T-helper 17 cell (primary cell): ENCODE measurements at places on chromosomes 11 and 22.

DNA sequence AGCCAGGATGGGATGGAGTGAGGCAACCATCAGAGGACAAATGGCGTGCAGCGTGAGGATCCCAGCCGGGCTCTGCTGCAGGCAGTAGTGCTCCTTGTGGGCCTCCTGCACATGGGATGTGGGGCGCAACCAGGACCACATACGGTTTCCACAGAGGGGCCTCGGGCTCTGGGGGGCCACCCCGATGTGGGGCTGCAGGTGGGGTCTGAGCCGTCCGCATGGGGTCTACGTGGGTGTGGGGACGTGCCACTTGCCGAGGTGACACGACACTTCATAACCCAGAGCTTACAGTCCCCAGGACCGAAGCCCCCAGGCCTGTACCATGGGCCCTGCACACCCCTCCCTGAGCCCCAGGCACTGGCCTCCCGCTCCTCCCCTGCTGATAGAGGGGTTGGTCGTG lies 10.8 kb downstream of the TTLL8 start:
- no peak for DNase-seq

GRCh38 chr11:82303671-82304070 lies 430.0 kb downstream of the FAM181B start:
- DNase-seq, result no peak

DNA sequence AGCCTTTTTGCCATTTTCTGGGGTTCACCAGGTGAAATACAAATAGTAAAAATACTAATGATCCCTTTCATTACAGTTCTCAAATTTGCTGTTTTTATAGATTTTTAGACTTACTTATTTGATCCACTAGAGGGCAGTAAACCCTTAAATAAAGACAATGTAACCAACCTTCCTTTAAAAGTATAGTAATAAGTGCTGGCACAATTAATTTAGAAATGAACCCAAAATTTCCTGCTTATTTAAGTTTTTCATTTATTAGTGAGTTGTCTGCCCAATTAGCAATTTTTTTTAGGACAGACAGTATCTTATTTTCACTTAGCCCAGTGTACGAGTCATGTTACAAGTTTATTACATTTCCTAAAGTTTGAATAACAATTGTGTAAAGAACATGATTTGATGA lies 4.7 kb downstream of the DDIAS start:
- no peak for DNase-seq

DNA sequence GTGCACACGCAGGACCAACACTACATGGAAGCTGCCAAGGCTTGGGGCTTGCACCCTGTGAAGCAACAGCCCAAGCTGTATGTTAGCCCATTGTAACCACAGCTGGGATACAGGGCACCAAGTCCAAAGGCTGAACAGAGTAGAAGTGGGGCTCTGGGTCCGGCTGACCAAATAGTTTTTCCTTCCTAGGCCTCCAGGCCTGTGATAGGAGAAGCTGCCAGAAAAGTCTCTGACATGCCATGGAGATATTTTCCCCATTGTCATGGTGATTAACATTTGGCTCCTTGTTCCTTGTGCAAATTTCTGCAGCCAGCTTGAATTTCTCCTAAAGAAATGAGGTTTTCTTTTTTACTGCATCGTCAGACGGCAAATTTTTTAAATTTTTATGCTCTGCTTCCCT lies 941.2 kb downstream of the FAM181B start:
- DNase-seq, result no peak

DNA sequence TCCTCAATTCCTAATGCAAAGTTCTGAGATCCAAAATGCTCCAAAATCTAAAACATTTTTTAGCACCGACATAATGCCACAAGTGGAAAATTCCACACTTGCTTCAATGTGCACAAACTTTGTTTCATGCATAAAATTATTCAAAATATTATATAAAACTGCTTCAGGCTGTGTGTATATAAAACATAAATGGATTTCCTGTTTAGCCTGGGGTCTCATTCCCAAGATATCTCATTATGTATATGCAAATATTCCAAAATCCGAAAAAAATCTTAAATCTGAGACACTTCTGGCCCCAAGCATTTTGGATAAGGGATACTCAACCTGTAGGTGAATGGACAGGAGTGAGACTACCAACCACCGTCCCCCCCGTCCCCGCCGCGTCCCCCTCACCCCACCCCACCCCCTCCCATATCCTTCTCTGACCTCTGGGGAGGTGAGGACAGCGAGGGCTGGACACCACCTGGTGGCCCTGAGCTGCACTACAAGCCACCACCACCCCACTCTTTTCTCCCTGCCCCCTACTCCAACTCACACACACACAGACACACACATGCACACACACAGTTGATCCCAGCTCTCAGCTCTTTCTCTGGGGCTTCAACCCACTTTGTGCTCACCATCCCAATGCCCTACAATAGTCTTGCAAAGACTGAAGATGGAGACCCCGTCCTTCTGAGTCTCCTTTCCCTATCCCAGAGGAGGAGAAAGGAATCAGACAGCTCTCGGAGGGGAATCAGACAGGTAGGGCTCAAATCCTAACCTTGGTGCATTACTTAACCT lies 101.0 kb downstream of the PDE2A start:
- DNase-seq, result no peak

GRCh38 chr11:44313761-44314489 lies 4.0 kb upstream of the ALX4 start:
- DNase-seq, result no peak

GRCh38 chr22:17366830-17367229 lies 2.4 kb upstream of the CECR2 start:
- no peak for DNase-seq

DNA sequence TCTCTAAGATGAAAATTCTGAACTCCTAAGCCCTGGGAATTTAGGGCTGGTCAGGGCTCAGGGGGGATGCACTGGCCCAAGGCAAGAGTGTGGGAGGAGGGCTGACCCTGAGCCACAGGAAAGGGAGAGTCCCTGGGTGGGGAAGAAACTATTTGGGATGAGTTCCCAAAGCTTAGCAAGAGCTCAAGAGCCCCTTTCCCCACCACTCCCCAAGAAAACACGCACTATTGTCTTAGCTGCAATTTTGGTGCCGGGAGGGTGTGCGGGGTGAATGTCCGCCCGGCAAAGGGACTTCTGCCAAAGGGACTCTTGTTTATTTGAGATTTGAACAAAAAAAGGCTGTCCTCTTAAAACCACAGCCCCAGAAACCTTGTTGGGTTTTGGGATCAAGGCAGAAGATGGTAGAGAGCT lies 37.0 kb downstream of the KIAA1671 start:
- DNase-seq, result no peak

DNA sequence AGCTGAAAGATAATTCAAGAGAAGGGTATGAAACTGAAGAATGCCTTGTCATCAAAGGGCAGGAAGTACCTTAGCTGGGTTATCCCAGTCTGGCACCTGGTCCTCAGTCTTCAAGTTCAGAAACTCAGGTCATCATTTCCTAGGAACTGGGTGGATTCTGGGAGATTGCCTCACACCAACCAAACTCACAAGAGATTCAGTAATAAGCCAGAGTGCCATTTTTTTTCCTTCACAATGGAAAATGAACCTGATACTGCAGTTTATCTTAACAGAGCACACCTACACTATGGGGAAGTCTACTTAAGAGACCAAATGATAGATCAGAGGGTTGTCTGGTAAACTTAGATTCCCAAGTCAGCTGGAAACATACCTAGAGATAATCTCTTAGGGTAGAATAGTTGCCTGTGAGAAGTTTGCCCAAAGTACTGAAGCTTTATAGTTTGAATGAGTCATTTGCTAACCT lies 3.8 kb upstream of the BUD13 start:
- DNase-seq, result no peak

GRCh38 chr11:95175818-95176380 lies 55.1 kb downstream of the SESN3 start:
- no peak for DNase-seq

DNA sequence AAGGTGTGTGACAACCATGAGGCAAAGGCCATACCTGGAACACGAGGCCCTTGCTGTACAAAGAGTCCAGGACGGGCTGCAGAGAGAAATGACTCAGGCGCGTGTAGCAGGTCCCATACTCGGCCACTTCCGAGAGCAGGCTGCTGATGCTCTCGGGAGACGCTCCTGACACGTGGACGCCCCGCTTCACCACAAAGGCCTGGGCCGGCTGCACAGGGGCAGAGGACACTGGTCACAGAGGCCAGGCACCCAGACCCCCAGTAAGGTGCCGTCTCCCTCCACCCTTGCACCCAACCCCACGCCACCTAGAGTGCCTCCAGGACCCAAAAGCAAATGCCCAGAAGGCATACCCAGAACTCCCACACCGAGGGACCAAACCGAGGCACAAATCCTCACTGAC lies 15.5 kb downstream of the TUBGCP6 start:
- DNase-seq, result no peak

DNA sequence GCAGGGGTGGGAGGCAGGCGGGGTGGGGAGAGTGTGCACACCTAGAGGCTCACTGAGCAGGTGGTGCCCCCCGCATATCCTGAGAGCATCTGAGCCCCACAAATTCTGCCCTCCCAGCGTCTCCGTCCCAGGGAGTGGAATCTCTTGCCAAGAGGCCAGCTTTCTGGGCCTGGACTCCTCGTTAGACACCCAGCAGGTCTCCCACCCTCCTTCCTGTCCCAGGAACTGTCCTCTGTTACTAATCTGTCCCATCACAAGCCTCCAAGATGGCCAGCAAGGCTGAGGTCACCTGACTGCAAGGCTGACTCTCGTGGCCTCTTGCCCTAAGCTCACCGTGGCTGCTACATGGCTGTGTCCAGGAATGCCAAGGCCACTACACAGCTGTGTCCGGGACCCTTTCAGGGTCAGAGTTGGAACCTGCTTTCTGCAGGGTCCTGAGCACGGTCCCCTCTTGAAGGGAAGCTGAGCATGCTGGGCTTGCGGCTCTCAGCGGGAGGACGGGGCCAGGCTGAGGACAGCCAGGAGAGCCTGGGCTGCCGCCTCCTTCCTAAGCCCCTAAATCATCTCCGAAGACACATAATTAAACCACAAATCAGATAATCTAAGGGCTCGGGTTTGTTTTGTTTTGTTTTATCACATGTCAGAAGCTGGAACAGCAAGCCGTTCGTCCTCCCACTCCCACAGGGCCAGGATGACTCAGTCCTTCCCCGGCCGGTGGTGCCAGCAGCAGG lies 1327.3 kb downstream of the TBC1D22A start:
- no peak for DNase-seq

DNA sequence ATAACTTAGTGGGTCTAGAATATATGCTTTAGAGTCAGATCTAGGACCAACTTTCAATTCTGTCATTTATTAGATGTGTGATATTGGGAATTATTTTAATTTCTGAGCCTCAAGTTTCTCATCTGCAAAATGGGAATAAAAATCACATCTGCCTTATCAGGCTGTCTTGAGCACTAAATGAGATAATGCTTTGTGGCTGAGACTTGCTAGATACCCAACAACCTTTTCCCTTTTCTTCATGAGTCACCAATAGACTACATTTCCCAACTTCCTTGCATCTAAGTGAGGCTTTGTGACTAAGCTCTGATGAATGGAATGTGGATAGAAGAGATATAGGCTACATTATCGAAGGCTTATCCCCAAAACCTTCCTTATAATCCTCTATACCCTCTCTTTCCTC lies 220.7 kb upstream of the SESN3 start:
- DNase-seq, result no peak

- DNase-seq, result no peak
These were observed 53.5 kb upstream of the HORMAD2 start for GRCh38 chr22:30026756-30027155.

DNA sequence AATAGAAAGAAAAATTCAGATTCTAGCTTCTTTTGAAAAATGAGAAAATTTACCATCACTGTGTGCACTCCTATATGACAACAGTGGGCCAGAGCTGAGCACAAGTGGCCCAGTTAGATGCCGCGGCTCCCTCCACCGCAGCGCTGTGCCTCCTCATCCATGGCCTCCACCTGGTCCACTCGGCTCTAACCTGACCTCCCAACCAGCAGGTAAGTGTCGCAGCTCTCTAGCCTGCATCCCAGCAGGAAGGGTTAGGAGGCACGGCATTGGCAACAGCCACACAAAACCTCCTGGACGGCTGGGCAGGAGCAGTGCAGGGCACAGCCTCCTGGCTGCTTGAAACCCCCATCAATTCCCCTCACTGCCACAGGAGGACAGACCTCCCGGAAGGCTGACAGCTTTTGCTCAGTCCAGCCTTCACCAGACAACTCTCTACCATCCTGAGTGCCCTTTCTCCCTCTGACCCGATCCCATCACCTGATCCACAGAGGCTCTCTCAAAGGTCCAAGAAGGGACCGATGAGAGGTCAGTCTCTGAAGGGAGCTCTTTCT lies 76.1 kb downstream of the RPL27A start:
- no peak for DNase-seq

DNA sequence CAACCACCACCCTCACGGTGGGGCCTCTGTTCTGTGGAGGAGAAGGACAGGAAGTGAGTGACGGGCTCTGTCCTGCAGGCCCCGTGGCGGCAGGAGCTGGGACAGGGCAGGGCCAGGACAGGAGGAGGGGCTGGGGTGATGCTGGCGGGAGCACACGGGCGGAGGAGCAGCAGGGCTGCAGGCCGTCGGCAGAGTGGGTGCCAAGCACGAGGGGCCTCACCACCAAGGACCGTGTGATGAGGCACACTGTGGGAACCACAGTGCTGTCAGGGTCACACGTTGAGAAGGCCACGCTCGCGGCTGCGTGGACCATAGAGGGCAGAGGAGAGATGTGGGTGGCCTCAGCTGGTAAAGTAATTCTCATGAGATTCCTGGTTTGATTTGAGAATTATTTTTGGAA lies 8.5 kb downstream of the SCO2 start:
- DNase-seq, result no peak

DNA sequence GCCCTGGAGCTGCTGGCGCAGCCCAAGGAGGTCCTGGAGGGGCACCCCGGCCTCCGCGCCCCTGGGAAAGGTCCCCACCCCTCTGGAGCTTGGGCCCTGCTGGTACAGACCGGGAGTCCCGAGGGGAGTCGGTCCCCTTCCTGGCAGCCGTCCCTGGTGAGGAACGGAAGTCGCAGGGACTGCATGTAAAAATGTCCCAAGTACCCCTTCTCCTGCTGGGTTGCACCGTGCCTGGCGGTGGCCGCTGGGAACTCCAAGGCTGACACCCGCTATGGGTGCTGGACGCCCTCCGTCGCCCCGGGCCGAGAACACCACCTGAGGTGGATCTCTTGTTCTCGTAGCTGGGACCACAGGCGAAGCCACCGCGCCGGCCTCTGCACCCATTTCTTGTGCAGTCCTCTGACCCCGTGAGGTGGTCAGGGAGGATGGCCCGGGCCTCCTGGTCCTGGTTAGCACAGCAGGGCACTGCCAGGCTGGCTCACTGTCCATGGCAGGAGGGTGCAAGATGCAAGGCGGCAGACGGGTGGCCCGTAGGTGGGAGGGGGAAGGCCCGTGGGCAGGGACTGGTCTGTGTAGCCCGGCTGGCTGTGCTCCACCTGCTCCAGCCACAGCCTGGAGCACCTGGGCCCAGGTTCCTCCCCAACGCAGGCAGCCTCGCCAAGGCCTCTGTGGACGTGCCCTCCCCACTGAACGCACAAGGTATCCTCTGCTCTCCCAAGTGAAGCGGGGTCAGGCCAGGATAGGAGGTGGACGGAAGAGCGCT lies 165.2 kb downstream of the IGLL1 start:
- no peak for DNase-seq

DNA sequence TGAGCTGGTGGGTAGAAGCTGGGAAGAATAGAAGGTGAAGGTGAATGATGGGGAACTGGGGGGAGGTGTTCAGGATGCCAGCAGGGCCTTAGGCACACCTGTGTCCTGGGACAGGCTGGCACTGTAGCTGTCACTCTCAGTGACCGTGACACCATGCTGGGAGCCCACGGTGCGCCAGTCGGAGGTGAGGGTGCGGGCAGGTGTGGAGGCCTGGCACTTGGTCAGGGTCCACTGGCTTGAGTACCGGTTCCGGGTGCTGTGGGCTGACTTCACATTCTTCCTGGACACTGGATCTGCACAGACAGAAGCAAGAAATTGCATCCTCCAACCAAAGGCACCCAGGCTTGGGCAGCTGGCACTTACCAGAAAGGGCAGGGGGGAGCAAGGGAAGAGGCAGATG lies 103.8 kb downstream of the CEP164 start:
- DNase-seq, result no peak
